Activated T-helper 17 cell treated with anti-CD3 and anti-CD28 coated beads, Interleukin-2, amount 50 U/mL, for 72 hours (primary cell): ENCODE measurements at places on chromosomes 5 and 9.

DNA sequence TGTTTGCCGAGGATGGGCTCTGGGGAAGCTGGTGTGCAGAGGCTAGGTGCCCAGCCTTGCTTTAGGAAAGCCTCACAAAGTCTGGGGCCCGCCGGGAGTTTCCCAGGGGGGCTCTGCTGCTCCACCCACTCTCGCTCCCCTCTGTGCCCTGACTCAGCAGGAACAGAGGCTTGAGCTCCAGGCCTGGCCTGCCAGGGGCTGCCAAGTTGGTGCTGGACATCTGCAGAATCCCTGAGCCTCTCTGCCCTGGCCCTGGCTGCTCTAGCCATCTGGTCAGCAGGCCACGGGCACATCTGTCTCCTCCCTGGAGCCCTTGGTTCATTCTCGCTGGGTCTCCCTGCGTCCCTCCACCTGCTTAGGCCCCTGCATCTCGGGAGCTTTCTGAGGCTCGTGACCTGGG lies 647 bp upstream of the ADAMTSL2 start:
- no peak for ATAC-seq

DNA sequence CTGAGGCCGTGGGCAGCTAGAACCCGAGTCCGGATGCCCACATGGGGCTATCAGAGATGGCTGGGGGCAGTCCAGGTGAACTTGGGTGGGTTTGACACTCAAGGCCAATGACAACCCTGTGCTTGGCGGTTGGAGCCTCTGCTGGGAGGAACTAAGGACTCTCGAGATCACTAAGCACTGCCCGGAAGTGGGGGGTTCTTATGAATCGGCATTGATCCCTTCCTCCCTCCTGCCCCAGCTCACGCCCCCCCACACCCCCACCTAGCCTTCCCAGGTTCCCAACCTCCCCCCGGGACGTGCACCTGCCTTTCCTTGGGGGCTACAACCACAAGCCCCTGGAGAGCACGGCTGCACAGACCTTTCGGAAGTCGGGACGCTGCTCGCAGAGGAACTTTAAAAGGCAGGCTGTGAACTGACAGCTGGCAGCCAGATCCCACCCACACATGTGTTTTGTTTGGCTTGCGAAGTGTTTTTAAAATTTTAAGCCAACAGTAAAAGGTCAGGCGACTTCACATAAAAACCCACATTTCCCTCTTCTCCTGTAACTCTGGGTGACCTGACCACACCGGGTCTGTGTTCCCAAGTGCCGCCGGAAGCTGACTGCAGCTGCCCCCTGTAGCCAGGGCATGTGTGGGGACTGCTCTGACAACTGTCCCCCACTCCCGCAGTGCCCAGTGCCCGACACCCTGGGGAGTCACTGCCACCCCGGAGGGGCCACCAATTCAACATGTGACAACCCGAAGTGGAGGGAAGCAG lies 5.1 kb upstream of the RALGDS start:
- ATAC-seq = no peak

DNA sequence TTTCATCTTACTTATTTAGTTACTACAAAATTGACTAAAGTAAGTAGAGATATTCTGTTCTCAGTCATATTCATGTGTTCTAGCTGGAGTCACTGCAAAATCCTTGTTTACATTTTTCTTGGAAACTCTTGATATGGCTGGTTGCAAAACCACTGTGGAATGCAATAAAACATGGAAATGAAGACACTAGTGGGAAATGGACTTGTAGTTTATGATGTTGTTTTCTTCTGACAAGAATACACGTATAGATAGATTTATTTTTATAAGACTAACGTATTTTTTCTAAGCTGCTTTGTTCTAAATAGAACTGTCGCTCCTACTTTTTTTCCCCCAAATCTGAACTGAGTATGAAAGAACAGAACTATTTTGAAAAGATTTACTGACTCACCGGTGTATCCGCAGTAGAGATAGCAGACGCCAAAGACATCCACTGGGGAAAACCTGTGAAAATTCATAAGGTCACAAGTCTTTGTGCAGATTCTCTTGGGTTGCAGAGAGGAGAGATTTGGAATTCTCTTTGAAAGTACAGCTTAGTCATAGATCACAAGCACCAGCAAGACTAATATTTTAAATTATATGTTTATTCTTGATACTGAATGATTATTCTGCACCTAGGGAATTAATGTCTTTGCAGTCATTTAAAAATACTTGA lies 119.6 kb upstream of the TAF11L2 start:
- no peak for ATAC-seq

GRCh38 chr9:137454597-137455358 lies 4.4 kb downstream of the NSMF start:
- ATAC-seq = no peak

- no peak for ATAC-seq
Measured at GRCh38 chr5:102536323-102536928, 37.6 kb upstream of the SLCO6A1 start.

- no peak for ATAC-seq
Measured at GRCh38 chr9:122040561-122041242, 52.4 kb downstream of the TTLL11 start.

- peak; percentile 34 for ATAC-seq
Measured at GRCh38 chr9:34929506-34930102, 28.5 kb upstream of the PHF24 start.

DNA sequence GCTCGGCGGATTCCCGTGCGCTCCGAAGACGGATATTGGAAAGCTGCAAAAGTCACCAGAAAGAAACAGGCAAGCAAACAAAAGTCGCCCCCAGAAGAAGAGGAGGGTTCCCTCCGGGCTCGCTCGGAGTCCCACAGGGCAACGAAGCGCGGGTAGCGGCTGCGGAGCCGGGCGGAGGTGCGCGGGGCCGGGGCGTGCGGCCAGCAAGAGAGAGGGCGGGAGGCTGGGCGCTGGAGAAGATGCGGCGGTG lies at the start of gene FBN2:
TSS of gene FBN2 (minus strand) at position 246 of the 250 bp plus-strand sequence. CDS start 642 bp downstream, outside the sequence.
- no peak for ATAC-seq

- no peak for ATAC-seq
Measured at GRCh38 chr9:89750117-89750791, 145.4 kb downstream of the GADD45G start.

DNA sequence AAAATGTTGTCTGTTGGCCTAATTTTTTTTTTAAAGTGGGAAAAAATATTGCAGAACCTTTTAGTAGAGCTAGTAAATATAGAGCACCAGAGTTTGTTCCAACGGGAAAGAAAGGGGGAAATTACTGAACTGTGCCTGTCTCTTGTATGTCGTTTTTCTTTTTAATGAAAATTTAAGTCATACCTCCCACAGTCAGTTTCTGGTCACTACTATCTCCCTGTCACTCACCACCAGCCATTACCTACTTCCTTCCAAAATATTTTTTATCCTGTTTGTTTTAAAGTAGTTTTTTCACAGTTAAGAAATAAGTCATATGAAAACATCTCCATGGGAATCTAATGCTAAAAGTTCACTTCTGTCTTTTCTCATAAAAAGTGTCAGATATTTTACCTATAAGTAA lies 21.3 kb downstream of the GPR151 start:
- ATAC-seq = no peak

DNA sequence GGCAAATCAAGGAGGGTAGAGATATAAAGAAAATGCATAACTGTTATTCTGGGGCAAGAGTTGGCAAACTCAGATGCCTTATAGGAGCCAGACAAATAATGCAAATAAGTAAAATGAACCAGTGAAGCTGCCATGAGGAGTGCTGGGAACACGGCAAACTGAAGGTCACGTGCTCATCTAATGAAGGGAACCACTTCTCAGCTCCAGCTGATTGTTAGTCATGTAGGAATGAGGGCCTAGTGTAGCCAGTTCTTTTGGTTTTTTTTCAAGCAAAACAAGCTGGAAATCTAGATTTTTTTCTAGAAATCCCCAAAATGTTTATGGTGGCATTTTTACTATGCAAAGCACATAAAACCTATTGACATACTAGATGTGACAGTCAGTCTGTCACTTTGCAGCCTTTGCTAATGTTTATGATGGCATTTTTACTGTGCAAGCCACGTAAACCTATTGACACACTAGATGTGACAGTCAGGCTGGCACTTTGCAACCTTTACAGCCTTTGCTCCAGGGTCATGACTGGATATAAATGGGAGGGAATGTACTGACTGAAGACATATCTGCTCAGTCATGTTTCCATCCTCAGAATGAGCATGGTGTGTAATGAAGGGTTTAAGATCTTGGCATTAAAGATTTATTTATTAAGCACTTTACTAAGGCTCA lies 39.4 kb downstream of the RUSC2 start:
- ATAC-seq = no peak

DNA sequence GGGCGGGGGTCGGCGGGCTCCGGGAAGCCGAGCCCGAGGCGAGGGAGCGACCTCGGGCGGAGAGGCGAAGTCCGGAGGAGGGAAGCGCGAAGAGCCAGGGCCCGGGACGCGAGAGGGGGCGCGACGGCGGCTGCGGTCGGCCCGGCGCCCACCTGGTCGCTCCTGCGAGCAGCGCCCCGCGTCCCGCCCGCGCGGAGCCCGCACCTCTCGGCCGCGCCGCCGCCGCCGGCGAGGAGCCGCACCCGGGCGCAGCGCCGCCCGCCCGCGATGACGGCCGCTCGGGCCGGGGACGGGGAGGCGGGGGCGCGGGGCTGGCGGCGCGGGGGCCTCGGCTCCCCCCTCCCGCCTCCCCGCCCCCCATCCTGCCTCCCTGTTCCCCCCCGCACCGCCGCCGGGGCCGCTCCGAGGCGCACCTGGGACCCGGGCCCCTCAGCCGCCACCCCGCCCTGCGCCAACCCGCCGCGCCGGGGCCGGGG lies 2.6 kb downstream of the NR5A1 start:
- no peak for ATAC-seq

- no peak for ATAC-seq
Measured at GRCh38 chr9:93237540-93237939, 53.6 kb downstream of the WNK2 start.

DNA sequence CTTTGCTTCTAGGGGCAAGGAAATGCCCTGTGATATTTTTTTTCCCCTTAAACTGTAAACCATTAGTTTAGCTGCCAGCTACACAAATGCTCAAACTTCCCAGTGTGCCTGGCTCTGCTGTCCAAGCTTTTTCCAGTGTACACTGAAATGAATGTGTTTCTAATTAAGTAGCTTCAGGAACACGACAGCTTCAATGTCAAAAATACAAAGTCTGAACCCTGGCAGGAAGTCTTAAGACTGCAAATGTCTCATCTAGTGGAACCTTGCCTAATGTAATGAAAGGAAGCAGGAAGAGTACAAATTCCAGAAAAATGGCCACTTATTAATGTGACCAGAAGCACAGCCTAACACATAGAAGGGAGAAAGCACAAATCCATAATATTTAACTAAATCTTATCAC lies 255.2 kb downstream of the CRB2 start:
- no peak for ATAC-seq

- no peak for ATAC-seq
Measured at GRCh38 chr5:127571314-127572131, 54.1 kb downstream of the PRRC1 start.

GRCh38 chr9:3873818-3874217 lies 348.0 kb upstream of the RFX3 start:
- ATAC-seq = no peak

DNA sequence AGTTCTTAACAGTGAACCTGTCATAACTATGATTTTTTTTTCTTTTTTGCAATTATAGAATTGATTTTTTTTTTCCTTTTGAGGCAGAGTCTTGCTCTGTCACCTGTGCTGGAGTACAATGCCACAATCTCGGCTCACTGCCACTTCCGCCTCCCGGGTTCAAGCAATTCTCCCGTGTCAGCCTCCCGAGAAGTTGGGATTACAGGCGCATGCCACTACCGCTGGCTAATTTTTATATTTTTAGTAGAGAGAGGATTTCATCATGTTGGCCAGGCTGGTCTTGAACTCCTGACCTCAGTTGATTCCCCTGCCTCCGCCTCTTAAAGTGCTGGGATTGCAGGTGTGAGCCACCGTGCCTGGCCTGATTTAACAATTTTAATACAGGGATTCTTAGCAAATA lies 21.4 kb downstream of the UGCG start:
- ATAC-seq = no peak

DNA sequence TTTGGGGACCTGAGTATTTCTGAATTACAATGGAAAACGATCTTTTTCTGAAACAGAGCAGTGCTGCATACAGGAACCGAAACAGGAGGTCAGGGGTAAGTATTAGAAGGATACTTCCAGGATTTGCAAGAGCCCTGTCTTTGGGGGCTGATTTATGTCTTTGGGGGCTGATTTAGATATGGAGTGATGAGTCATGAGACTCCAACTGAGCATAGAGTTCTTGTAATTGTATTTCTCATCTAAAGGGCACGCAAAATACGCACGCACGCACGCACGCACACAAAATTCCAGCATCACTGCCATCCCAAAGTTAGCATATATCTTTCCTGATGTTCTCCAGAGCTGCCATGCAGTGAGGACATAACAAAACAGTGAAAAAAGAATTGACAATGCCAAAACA lies 414.8 kb upstream of the CCNH start:
- ATAC-seq = no peak

DNA sequence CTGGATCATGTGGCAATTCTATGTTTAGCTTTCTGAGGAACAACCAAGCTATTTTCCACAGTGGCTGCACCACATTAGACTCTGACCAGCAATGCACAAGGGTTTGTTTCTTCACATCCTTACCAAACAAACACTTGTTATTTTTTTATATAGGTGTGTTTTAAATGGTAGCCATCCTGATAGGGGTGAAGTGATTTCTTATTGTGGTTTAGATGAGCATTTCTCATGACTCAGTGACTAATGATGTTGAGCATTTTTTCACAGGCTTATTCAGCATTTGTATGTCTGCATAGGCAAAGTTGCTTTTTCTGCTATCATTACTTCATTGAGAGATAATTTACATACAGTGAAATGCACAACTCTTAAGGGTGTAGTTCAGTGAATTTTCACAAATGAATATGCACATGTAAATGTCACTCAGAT lies 36.0 kb downstream of the ANKRD33B start:
- peak; percentile 3 for ATAC-seq

DNA sequence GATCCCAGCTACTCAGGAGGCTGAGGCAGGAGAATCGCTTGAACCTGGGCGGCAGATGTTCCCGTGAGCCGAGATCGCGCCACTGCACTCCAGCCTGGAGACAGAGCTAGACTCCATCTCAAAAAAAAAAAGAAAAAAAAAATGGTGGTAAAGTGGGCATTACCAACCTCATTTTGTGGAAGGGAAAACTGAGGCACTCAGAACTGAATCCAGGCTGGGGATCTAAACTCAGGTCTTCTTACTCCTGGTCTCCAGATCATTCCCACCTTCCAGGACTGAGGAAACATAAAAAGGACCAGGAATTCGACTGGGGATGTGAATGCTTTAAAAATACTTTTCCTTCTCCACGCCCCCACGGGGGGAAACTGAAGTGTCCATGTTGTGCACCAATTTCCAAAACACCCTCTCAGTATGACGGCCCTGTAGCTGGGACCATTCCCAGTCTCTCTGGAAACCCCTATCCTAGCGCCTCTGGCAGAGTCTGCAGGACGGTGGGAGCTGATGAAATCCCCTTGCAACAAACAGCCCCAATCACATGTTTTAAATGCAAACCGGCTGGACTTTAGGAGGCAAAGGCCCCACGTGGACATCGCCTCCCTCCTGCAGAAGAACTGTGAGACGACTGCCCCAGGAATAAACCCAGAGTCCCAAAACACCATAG lies 8.9 kb upstream of the AKNA start:
- no peak for ATAC-seq

GRCh38 chr5:151233616-151234085 lies 9.8 kb upstream of the CCDC69 start:
- ATAC-seq = no peak

GRCh38 chr5:58246461-58246944 lies 213.4 kb downstream of the PLK2 start:
- ATAC-seq = no peak
